ENCODE measurements at places on chromosomes 12 and 14. TPM values are rescaled to one million over a fixed set of nuclear protein-coding genes. Genes with fewer than 3 reads are reported as not detected.
A peak's percentile ranks its signal among the peaks of the same experiment; 100 is the strongest.

MYF6 gene
- 90.3 TPM for polyA plus RNA-seq

PLEK2 gene
- polyA plus RNA-seq: 0.89 TPM

DNA sequence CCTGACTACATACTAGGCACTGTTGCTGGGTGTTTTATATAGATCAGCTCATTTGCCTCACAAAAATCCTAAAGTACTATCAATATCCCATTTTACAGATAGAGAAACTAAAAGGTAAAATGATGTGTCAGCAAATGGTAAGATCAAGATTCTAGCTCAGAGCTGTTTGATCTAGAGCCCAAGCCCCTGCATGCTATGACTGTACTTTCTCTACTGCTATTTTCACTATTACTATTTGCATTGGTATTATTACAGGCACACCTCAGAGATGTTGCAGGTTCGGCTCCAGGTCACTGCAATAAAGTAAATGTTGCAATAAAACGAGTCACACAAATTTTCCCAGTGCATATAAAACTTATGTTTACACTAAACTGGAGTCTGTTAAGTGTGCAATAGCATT is 10.9 kb downstream of the ISCU start:
- no peak for DNase-seq

DNA sequence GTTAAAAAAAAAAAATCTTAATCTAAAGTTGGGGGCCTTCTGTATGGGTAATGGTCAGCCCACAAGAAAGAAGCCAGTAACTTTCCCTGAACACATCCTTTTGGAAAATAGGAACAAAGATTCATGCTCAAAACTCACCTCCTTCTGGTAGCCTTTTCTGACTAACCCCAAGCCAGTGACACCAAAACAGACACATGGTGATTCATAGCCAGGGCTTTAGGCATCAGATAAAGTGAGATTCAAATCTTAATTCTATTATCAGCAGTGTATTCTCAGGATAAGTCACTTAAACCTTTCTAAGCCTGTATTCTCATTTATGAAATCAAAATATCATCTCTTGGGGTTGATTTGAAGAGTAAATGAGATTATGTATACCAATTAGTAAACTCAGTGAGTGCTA is 4.9 kb downstream of the ATP5MC2 start:
- DNase-seq: no peak

- no peak for DNase-seq
These were observed 471.0 kb upstream of the MGAT4C start for GRCh38 chr12:86727160-86727559.

GRCh38 chr12:90428881-90429280 is 526.1 kb downstream of the CCER1 start:
- DNase-seq: no peak

DNA sequence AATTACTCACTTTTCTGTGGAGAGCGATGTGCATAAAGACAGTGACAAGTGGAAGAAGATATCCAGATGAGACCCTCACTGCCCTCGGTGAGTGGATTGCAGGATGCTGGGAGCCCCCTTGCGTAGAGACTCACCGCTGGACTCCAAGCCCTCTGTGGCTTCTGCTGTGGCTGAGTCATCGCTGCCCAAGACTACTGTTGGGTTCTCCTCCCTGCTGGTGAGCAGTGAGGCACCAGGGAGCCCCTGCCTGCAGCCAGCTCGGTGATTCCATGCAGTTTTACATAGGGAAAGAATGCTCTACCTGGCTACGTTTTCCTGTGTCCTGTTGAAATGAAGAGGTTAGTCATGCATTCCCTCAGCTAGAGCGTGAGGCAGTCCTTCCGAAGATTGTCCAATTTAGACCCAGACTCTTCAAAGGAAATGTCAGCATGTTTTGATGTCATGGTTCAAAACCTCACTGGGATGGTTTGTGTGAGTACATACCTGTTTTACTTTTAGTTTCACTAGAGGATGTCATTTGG is 28.2 kb downstream of the TRAF3 start:
- no peak for DNase-seq

DNA sequence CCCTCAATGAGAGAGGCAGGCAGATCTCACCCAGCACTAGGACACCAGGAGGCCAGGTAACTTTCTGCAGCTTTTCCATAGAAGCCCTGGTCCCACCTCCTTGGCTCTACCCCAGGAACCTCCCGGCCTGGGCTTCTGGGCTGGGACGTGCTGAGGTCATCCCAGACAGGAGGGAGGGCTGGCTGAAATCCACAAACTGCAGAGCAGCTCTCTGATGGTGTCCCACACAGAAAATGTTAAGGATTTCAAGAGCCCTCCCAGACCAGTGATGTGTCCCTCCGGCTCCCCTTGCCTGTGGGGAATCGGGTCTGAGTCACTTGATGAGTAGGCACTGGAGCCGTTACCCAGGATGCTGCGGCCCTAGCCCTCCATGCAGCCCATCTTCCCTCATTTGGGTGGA is 124.1 kb downstream of the ESRRB start:
- peak; percentile 14 for DNase-seq

IRF9 gene
- polyA plus RNA-seq: 25.1 TPM

- DNase-seq: no peak
These were observed 423.4 kb downstream of the ZFP36L1 start for GRCh38 chr14:68369281-68370056.

DNA sequence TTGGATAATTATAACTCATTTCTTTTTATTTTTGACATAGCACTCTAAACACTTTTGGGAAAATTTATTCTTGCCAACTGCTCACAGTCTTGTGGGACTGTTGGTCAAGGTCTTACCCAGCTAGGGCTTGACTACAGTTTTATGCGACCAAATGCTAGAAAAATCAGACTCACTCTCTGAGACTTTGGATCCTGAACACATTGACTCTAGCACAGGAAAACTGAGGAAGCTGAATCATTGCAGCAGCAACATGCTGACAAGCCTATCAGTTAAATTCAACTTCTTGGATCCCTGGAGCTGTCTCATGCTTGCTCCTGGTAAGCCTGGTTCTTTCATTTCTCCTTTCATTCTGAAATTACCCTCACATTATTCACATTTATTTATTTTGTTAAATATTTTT is 120.7 kb upstream of the TMTC2 start:
- no peak for DNase-seq

- no peak for DNase-seq
These were observed 64.1 kb downstream of the E2F7 start for GRCh38 chr12:77001276-77001675.

DNA sequence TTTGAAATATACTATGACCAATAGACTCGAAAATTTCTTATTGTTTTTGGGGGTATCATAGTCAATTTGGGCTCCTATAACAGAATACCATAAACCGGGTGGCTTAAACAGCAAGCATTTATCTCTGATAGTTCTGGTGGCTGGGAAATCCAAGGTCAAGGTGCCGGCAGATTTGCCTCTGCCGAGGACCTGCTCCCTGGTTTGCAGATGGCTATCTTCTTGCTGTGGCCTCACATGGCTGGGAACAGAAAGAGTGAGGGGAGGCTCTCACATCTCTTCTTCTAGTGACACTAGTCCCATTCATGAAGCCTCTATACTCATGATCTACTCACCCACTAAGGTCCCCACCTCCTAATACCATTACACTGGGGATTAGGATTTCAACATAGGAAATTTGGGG is 70.7 kb downstream of the BORCS5 start:
- DNase-seq: no peak

DNA sequence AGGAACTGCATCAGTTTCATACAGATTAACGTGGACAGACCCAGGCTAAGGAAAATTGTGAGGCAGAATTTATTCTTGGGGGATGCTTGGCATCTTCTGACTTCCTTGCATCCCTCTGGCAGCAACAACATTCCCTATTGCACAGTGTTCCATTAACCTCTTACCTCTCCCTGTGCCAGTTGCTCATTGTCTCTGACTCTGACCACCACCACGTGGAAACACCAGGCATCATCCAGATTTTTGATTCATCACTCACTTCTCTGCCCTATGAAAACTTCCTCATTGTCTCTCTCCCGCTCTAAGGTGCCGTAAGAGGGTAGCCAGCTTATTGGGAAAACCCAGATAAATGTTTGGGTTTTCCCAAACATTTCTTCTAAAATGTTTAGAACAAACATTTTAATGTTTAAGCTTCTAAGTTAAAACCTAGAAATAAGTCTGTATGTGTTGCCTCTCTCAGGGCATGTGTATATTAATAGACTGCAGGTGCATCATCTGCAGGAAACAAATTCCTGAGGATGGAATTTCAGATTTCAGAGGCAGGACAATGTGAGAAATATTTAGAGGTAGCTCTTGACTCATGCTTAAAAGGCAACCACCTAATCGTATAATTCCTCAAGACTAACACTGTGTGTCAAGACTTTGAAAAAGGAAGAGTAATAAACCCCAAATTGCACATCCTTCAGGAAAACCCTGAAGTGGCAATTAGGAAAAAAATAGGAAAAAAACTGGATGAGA is 64.5 kb upstream of the SLC35F4 start:
- no peak for DNase-seq

CCDC60 gene
- polyA plus RNA-seq: 0.09 TPM

Data from forelimb muscle (tissue), 1 donor.